Calu3 (cell line): ENCODE measurements at places on chromosomes 6 and 20. TPM values are rescaled to one million over a fixed set of nuclear protein-coding genes. Genes with fewer than 3 reads are reported as not detected.

The ADRM1 gene
- total RNA-seq: 222 and 227 TPM in 2 replicates

The HUS1B gene
- total RNA-seq: 0.61 and 0.71 TPM in 2 replicates

The RIMS4 gene
- 0.40 and 0.91 TPM in 2 replicates for total RNA-seq

The ZNF831 gene
- not detected in 2 replicates for total RNA-seq

The SYNGAP1 gene
- 18.8 and 24.9 TPM in 2 replicates for total RNA-seq

The MOG gene
- total RNA-seq: not detected in 2 replicates

DNA sequence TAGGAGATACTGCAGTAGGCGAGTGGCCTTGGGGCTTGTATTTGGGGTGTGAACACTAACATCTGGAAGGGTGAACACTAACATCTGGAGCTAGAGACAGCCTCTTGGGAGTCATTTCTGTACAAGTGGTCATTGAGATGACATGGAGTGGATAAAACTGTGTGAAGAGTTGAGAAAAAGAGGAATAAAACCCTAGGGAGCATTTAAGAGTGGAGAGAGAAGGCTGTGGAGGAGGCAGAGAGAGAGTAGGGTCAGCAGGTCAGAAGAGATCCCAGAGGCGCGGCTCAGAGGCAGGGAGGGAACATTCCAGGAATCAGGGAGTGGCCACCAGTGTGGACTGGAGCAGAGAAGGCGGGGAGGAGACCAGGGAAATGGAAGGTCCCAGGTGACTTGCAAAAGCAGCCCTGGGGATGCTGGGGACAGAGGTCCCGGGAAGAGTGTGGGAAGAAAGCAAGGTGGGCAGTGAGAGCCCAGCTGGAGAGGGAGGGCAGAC lies 202.0 kb upstream of the RNF24 start:
- no peak overlapping the region for H3K4me3 ChIP-seq
- peaks cover 35% of the 10 kb centered on the region for H3K27me3 ChIP-seq
- H3K4me1 ChIP-seq: peaks cover 13% of the 10 kb centered on the region
- DNase-seq: no peak
- H3K36me3 ChIP-seq: peaks cover 4% of the 10 kb centered on the region

- H3K4me1 ChIP-seq: no peaks in the 10 kb centered on the region
- no peaks in the 10 kb centered on the region for H3K36me3 ChIP-seq
- no peaks in the 10 kb centered on the region for H3K27me3 ChIP-seq
- H3K4me3 ChIP-seq: no peak overlapping the region
- H3K27ac ChIP-seq: no peak overlapping the region
- DNase-seq: no peak
These were observed 33.5 kb upstream of the MANEA start for GRCh38 chr6:95543798-95544197.

DNA sequence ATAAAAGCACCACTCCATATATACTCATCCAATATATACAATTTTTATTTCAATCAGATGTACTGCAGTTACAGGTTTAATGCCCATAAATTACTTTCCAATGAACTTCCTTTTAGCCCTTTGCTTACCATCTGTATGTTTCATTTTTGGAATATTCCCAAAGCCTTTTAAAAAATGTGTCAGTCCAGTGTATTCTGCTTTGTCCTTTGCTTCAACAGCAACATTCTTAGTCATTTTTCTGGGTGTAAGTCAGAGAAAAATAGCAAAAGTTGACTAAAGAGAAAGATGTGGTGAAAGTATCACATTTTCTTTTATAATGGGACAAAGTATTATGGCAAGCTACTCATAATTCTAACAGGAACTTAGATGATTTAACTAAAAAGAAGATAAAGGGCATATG lies 15.2 kb downstream of the DSE start:
- peaks cover 53% of the 10 kb centered on the region for H3K4me1 ChIP-seq
- no peak overlapping the region for H3K4me3 ChIP-seq
- H3K27me3 ChIP-seq: no peaks in the 10 kb centered on the region
- no peak overlapping the region for H3K27ac ChIP-seq

DNA sequence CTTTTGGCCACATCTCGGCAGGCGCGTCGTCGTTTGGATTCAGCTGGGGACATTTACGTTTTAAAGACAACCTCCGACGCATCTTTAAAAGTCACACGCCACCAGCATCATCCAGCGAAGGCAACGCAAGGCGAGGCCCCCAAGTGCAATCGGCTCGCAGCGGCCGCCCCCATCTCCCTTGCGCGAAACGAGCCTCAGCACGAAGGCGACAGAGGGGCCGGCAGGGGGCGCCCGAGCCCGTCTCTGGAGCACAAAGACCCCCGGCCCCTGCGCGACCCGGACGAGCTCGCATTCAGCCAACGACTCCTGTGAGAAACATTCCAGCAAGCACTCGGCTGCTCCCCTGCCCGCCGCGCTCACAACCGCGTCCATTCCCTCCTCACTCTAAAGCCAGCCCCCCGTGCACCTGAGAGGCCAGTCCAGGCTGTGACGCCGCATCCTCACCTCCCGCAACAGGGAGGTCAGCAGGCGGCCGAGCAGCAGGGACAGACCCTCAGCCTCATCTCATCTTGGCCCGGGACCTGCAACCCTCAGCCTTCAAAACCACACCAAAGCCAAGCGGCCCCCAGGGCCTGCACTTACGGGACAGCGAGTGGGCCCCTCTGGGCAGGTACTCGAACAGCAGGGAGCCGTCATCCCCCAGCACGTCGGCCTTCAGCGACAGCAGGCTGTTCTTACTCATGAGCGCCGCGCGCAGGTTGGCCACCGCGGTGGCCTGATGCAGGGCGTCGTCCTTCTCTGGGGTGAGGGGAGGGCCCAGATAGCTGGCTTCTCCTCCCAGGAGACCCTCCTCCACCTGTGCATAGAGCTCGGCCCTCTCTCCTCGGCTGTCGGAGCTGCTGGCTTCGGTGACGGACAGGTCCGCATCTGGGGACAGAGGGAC lies 35.8 kb downstream of the SLC2A4RG start:
- no peak overlapping the region for H3K27ac ChIP-seq
- no peak overlapping the region for H3K4me3 ChIP-seq
- DNase-seq: no peak
- no peaks in the 10 kb centered on the region for H3K4me1 ChIP-seq

- no peaks in the 10 kb centered on the region for H3K27me3 ChIP-seq
- DNase-seq: no peak
- no peaks in the 10 kb centered on the region for H3K36me3 ChIP-seq
- no peak overlapping the region for H3K4me3 ChIP-seq
- H3K4me1 ChIP-seq: no peaks in the 10 kb centered on the region
- H3K27ac ChIP-seq: no peak overlapping the region
These were observed 174.5 kb downstream of the COL21A1 start for GRCh38 chr6:56072856-56073255.

DNA sequence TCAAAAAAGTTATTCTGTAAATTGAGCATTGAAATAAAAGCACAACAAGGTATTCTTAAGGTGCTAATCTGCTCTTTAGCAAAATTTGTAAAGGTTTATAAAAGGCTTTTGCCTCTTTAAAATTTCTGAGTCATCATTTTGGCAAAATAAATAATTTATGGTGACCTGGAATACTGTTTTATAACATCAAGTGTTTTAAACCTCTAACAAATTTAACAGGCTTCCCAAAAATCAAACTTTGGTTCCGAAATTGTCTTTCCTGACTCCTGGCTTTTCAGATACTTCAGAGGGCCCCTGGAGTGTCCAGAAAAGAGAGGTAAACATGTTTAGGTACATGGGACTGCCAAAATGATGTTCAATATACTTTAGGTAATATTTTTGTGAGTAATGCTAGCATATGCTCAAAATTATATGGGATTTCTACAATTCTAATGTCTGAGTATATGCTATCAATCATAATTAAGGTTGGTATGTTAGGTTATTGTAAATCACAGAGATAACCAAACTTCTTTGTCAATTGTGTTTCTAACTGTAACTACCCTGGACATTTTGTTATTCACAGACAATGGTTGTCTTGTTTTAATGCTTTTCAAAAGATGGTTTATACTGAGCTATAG lies 160.3 kb upstream of the OLIG3 start:
- DNase-seq: no peak
- H3K4me1 ChIP-seq: peaks cover 19% of the 10 kb centered on the region
- H3K4me3 ChIP-seq: no peak overlapping the region
- H3K36me3 ChIP-seq: no peaks in the 10 kb centered on the region
- no peaks in the 10 kb centered on the region for H3K27me3 ChIP-seq
- no peak overlapping the region for H3K27ac ChIP-seq

- DNase-seq: no peak
- no peak overlapping the region for H3K27ac ChIP-seq
- no peaks in the 10 kb centered on the region for H3K36me3 ChIP-seq
- peaks cover 26% of the 10 kb centered on the region for H3K4me1 ChIP-seq
These were observed 81.0 kb downstream of the COL9A1 start for GRCh38 chr6:70221715-70222438.

DNA sequence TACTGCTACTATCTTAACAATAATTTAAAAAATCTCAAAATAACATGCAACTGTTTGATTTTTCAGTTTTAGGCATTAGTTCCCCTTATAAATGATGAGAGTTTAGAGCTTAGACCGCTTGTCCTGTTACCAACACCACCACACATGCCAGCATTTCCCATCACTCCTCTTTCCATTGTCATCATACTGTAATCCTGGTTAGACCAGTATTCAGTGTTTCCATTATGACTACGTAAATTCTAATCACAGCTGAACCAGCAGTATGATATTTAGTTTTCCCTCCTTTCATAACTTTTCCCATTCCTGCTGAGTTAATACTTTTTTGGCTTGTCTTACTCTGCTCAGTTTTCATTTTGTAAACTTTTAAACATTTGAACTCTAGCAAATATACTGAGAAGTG lies 12.2 kb upstream of the TBC1D20 start:
- no peak for DNase-seq
- H3K4me3 ChIP-seq: no peak overlapping the region
- no peak overlapping the region for H3K27ac ChIP-seq

- H3K27ac ChIP-seq: no peak overlapping the region
- no peaks in the 10 kb centered on the region for H3K36me3 ChIP-seq
- no peaks in the 10 kb centered on the region for H3K4me1 ChIP-seq
These were observed 730.7 kb downstream of the RFPL4B start for GRCh38 chr6:113077794-113078193.

GRCh38 chr6:7687145-7688111 lies 38.5 kb upstream of the BMP6 start:
- peaks cover 3% of the 10 kb centered on the region for H3K4me1 ChIP-seq
- H3K27me3 ChIP-seq: peaks cover 7% of the 10 kb centered on the region
- DNase-seq: no peak
- no peaks in the 10 kb centered on the region for H3K36me3 ChIP-seq

DNA sequence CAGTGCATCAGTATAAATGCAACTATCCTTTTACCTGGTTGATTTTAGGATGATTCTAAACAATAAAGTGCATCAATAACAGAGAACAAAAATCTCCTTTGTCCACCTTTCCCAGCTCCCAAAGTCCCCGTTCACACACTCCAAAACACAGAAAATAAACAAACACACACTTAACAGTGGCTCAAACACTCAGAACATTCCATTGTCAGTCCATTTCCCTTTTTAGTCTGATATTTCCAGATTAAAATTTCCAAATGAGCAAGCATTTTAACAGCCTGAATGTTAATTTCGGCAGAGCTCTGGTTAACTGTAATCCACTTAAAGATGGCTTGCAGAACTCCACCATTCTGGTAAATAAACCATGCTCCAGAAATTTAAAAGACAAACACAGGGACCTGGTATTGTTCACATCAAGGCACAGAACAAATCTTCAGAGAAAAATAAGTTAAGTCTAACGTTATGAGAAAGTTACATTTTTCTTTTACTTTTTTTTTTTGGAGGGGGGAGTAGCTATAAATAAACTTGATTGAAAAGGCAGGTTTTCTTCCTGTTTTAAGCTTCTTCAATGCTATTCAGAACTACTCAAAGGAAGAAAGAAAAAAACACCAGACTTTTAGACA lies 100.8 kb downstream of the DST start:
- no peaks in the 10 kb centered on the region for H3K27me3 ChIP-seq
- no peaks in the 10 kb centered on the region for H3K36me3 ChIP-seq
- peaks cover 10% of the 10 kb centered on the region for H3K4me1 ChIP-seq
- DNase-seq: no peak
- no peak overlapping the region for H3K27ac ChIP-seq

- no peaks in the 10 kb centered on the region for H3K27me3 ChIP-seq
- peak overlapping the region; percentile 9 for H3K4me3 ChIP-seq
- H3K4me1 ChIP-seq: peaks cover 63% of the 10 kb centered on the region
- peak; percentile 66 for DNase-seq
These were observed 204.2 kb downstream of the BCAS1 start for GRCh38 chr20:53865901-53866793.

DNA sequence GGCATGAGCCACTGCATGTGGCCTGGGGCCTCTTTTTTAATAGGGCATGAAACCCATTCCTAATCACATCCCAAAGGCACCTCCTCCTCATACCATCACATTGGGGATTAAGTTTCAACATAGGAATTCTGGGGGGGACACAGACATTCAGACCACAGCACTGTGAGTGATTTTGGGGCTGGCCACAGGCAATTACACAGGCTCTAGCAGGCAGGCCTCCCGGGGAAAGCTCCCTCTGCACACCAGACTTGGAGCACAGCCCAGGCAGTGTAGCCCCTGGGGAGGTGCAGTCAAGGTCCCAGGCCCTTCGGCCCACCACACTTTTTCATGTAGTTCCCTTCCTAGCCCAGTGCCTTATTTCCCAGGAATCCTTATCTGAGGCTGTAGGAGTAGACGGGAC lies 5.5 kb downstream of the SFT2D1 start:
- no peak for DNase-seq
- peaks cover 29% of the 10 kb centered on the region for H3K36me3 ChIP-seq
- no peaks in the 10 kb centered on the region for H3K27me3 ChIP-seq

DNA sequence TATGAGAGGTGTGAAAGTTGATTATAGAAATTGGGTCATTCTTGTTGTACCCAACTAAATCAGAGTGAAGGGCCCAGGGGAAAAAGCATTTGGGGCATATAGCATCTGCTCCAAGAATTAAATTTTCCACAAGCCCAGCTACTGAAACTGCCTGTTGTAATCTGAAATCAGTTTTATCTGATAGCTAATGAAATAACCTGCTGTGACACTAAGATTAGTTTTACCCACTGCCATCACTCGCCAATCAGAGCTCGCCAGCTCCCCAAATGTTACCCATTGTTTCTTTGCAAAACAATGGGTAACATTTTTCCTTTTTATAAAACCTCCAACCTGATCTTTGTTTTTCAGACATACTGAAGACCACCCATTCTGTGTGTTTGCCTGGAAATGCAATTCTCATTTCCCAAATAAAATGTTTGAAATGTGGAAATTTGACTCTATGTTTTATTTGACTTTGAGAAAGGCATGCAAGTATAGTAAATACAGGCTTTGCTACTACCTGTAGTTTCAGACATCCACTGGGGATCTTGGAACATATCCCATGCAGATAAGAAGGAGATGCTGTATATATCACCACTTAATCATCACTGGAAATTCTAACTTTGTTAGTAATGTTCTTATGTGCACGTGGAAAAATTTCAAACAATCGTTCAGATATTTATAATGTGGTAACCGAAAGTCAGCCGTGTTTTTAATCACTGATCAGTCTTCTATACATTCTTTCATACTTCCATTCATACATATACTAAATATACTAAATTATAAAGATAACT lies 6.3 kb upstream of the AHI1 start:
- H3K4me3 ChIP-seq: no peak overlapping the region
- peaks cover 16% of the 10 kb centered on the region for H3K4me1 ChIP-seq
- no peaks in the 10 kb centered on the region for H3K36me3 ChIP-seq
- no peaks in the 10 kb centered on the region for H3K27me3 ChIP-seq

GRCh38 chr6:163352011-163352685 lies 62.4 kb upstream of the QKI start:
- H3K27me3 ChIP-seq: no peaks in the 10 kb centered on the region
- peaks cover 28% of the 10 kb centered on the region for H3K4me1 ChIP-seq
- no peak overlapping the region for H3K4me3 ChIP-seq

GRCh38 chr6:90180526-90180925 lies 116.1 kb downstream of the BACH2 start:
- no peaks in the 10 kb centered on the region for H3K36me3 ChIP-seq
- H3K27ac ChIP-seq: no peak overlapping the region
- no peak for DNase-seq
- H3K27me3 ChIP-seq: no peaks in the 10 kb centered on the region
- no peak overlapping the region for H3K4me3 ChIP-seq

- H3K27me3 ChIP-seq: no peaks in the 10 kb centered on the region
- no peak overlapping the region for H3K4me3 ChIP-seq
- H3K27ac ChIP-seq: no peak overlapping the region
- no peak for DNase-seq
- H3K4me1 ChIP-seq: no peaks in the 10 kb centered on the region
These were observed 360.6 kb upstream of the RUNX2 start for GRCh38 chr6:44967481-44967880.
